ENCODE measurements at places on chromosomes 1 and 21.

- no peak for DNase-seq
These were observed 6.3 kb downstream of the UBE2G2 start for GRCh38 chr21:44795342-44795741.

DNA sequence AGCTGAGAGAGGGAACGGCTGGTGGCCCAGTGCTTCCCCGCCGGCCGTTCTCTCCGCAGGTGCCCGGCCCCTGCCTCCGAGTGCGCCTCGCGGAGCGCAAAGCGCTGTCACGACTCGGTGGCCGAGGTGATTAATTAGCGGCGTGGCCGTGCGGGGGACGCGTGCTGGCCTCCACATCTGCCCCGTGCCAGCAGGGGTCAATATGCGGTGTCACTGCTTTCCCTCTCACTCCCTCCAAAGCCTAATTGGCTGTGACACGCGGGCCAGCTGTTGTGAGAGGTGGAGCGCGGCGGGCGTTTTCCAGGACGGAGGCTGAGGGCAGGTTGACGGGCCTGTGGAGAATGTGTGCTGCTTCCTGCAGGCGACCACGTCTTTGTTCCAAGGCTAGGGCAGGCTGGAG lies 239.0 kb downstream of the LMX1A start:
- no peak for DNase-seq

DNA sequence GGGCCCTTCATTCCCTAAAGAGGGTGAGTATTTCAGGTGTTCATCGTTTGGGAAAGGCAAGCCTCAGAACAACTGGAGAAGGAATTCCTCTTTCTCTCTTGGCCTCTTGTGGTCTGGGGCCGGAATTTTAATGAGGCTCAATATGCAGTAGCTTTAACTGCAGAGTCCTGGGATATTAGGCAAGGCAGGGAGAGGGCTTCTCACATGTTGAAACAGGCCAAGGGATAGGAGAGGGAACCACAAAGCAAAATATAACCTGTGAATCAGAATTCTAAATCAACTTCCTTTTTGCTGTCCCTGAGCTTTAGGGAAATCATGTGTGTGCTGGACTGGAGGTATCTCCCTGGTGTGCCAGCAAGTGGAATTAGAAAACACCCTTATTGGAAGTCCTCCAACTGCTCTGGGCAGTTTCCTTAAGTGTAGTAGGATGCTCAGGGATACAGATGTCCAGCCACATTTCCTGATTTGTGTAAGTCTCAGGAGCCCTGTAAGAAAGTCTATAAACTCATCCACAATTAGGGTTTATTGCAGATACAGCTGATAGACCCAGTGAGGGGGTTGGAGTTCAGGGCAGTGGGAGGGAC lies 215.8 kb upstream of the ZRANB2 start:
- DNase-seq: no peak

DNA sequence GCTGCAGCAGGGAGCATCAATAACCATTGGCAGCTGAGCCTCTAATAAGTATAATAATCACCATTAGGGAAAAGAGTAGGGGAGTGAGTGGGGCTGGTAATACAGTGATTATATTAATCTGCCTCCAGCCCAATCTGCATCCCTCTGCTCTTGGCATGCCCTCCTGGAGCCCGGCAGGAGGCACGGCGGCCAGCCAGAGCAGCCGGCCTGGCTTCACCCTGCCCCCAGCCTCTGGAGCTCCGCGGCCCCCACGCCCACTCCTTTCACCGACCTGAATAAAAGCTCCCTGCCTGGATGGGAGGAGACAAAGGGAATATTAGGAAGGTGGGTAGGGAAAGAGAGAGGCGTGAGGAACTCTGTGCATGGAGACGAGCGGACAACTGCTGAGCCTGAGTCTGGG lies 28.3 kb downstream of the OPTC start:
- DNase-seq: no peak

All from central memory CD8-positive, alpha-beta T cell (primary cell).